ENCODE measurements at places on chromosomes 6 and 20.
A peak's percentile ranks its signal among the peaks of the same experiment; 100 is the strongest.

DNA sequence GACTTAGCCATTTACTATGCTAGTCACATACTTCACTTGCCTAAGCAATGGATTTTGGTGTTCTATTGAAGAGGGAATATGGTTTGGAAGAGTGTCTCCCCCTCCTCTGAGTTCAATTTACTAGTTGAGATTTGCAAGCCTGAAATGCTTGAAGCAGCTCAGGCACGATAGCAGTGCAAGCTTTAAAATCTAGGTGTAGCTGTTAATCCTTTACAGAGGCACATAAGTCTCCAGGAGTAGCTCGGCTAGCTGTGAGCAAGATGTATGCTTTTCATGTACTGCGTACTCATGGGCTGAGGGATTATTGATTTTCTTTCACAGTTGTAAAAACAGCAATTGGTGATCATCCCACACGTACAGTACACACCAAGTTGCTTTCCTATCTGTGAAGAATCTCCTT is 726 bp downstream of the FLRT3 start:
- peak; percentile 22 for DNase-seq

GRCh38 chr6:22457996-22458395 is 111.4 kb upstream of the HDGFL1 start:
- no peak for DNase-seq

GRCh38 chr6:31639449-31639861 is 13.0 kb downstream of the BAG6 start:
- DNase-seq = no peak

DNA sequence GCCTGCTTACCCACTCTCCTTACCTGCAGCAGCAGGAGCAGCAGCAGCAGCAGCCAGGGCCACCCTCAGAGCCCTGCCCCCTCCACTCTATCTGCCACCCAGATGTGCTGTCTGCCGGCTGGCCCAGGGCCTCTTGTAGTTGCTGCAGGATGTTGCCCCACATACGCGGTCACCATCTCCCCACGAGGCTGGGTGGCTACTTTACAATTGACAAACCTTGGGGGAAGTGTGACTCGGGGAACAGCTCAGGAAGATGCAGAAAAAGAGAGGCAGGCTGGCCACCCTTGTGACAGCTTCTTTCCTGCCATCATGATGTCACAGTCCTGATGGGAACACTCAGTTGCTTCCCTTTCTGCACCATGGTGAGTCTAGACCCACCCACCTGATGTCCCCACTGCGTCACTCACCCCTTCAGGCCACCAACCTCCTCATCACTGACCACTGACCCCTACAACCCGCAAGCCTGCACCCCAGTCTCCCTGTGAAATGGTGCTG is 14.5 kb downstream of the TREM1 start:
- DNase-seq = no peak
